Adrenal gland (tissue), 19 donors: ENCODE measurements at places on chromosomes 2 and 18. TPM values are rescaled to one million over a fixed set of nuclear protein-coding genes. Genes with fewer than 3 reads are reported as not detected.

SLC40A1 gene
- polyA plus RNA-seq, result 115 TPM

LIMS4 gene
- 5.8 TPM for polyA plus RNA-seq

SFTPB gene
- 5.5 TPM for polyA plus RNA-seq

LIPG gene
- polyA plus RNA-seq, result 0.16 TPM

KDSR gene
- 36.7 TPM for polyA plus RNA-seq

HOXD10 gene
- not detected for polyA plus RNA-seq

FAP gene
- polyA plus RNA-seq, result 2.5 TPM

NTSR2 gene
- 3.0 TPM for polyA plus RNA-seq

CYRIA gene
- polyA plus RNA-seq, result 2.4 TPM

GALR1 gene
- polyA plus RNA-seq, result 0.64 TPM

ECEL1 gene
- 20.7 TPM for polyA plus RNA-seq

ARHGEF33 gene
- polyA plus RNA-seq, result 2.1 TPM

CD207 gene
- polyA plus RNA-seq, result 0.10 TPM

MC5R gene
- polyA plus RNA-seq, result not detected

SSB gene
- polyA plus RNA-seq, result 210 TPM

IL36G gene
- polyA plus RNA-seq, result not detected

KCNS3 gene
- 1.8 TPM for polyA plus RNA-seq

ALPI gene
- polyA plus RNA-seq, result not detected

TSPYL6 gene
- polyA plus RNA-seq, result not detected

SPDYA gene
- polyA plus RNA-seq, result 0.24 TPM

GPR148 gene
- polyA plus RNA-seq, result not detected

RBM44 gene
- polyA plus RNA-seq, result 0.30 TPM

IL1A gene
- not detected for polyA plus RNA-seq

CNGA3 gene
- 0.16 TPM for polyA plus RNA-seq

LCT gene
- polyA plus RNA-seq, result not detected

EML6 gene
- polyA plus RNA-seq, result 6.0 TPM

KYNU gene
- polyA plus RNA-seq, result 4.9 TPM

SP110 gene
- polyA plus RNA-seq, result 24.2 TPM

RTP5 gene
- 0.07 TPM for polyA plus RNA-seq

HOXD9 gene
- 7.5 TPM for polyA plus RNA-seq

KLF11 gene
- 21.5 TPM for polyA plus RNA-seq

GALNT3 gene
- 5.0 TPM for polyA plus RNA-seq

STK17B gene
- polyA plus RNA-seq, result 7.1 TPM

FBXO48 gene
- polyA plus RNA-seq, result 2.8 TPM

SKA1 gene
- 0.40 TPM for polyA plus RNA-seq

MYO5B gene
- polyA plus RNA-seq, result 1.8 TPM

ACYP2 gene
- 72.1 TPM for polyA plus RNA-seq

HRH4 gene
- not detected for polyA plus RNA-seq

CSRNP3 gene
- 1.3 TPM for polyA plus RNA-seq

SCN9A gene
- polyA plus RNA-seq, result 2.1 TPM

INHBB gene
- 8.7 TPM for polyA plus RNA-seq

KIF5C gene
- 18.8 TPM for polyA plus RNA-seq

NEURL3 gene
- 0.03 TPM for polyA plus RNA-seq

CYBRD1 gene
- polyA plus RNA-seq, result 67.9 TPM

SERPINB13 gene
- polyA plus RNA-seq, result not detected

SKOR2 gene
- not detected for polyA plus RNA-seq

MEP1B gene
- not detected for polyA plus RNA-seq

IL37 gene
- not detected for polyA plus RNA-seq
